Hippocampal formation (tissue), 2 donors: ENCODE measurements at places on chromosomes 6 and 20.

GRCh38 chr6:22807261-22807660 is 237.9 kb downstream of the HDGFL1 start:
- DNase-seq = no peak

DNA sequence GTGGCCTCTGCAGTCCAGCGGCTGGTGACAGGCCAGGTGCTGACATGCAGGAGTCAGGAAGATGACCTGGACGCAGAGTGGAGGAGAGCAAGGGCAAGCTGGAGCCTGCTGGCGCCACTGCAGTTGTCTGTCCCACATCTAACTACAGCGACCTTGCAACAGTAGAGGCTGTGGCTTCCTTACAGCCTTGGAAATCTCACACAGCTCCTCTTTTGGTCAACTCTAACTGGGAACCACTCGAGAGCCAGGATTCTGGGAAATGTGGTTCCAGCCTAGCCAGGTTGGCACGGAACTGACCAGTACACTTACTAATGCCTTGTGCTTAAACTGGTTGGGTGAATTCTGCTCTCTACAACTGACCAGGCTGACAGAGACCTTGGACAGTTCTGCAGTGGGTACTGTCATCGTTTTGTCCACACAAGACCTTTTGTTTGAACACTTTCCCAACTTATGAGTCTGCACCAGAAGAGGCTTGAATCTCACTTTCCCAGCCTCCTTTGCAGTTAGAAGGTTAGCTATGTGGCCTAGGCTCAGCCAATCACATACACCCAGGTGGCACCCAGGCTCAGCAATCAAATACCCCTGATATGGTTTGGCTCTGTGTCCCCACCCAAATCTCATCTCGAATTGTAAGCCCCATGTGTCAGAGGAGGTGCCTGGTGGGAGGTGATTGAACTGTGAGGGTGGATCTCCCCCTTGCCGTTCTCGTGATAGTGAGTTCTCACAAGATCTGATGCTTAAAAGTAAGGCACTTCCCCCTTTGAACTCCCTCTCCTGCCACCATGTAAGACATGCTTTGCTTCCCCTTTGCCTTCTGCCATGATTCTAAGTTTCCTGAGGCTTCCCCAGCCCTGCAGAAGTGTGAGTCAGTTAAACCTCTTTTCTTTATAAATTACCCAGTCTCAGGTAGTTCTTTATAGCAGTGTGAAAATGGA is 153.5 kb downstream of the ZMYND8 start:
- no peak for DNase-seq

DNA sequence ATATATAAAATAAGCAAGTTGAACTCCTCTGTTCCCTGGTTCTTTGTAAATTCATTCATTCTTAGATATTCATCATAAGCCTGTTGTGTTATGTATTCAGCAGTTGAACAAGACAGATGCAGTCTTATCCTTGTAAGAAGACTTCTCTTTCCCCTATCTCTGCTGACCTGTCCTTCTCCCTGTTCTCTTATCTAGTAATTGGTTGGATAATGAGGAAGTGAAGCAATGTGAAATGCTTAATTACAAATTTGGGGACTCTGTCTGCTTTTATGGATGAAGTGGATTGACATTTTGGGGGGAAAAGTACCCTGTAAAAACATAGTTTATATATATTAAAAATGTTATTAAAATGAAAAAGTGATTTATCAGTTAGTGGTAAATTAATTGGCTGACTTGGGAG is 37.0 kb downstream of the CDKAL1 start:
- no peak for DNase-seq

DNA sequence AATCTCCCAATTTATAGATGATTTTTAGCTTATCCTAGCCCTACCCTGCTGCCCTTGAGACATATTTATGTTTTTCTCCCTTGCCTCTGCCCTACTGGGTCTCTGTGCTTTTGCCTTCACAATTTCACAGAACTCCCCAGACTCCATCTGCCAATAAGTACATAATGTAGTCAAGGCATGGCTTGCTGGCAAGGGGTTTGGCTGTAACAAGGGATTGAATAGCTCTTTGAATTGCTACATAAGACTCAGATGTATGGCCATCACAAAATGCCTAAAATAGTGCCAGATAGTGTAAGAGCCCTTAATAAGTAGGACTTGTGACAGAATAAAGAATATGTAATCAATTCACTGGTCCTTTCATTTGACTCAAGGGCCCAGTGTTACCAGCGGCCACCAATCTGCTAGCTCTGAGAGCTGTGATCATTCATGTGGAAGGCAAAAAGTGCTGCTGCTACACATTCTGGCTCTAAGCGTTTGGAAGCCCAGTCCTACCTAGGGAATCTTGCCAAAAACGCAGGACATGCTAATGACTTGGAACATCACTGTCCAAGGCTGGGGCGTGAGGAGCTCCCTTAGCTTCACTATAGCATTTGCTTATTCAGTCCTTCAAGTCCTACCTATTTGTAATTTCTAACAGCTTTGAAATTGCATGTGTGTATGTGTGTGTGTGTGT is 20.5 kb downstream of the CLVS2 start:
- DNase-seq = peak; percentile 32

DNA sequence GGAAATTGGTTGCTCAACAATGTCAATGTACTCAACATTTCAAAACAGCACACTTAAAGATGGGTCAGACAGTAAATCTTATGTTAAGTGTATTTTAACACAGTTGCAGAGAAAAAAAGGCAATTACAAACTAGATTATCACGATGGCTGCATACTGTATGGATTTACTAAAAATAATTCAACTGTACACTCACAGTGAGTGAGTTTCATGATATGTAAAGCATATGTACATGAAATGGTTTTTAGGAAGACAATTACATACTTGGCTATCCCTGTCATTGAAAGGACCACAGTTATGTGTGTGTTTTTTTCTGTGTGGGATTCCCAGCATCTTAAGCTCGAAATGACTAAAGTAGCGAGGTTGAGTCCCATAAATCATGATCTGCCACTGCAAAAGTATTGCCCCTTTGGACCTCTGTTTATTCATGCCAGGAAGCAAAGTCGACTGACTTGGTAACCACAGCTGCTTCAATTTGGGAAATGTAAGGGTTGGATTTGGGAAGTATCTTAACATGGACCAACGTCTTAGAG is 5.5 kb upstream of the SALL4 start:
- DNase-seq = no peak

DNA sequence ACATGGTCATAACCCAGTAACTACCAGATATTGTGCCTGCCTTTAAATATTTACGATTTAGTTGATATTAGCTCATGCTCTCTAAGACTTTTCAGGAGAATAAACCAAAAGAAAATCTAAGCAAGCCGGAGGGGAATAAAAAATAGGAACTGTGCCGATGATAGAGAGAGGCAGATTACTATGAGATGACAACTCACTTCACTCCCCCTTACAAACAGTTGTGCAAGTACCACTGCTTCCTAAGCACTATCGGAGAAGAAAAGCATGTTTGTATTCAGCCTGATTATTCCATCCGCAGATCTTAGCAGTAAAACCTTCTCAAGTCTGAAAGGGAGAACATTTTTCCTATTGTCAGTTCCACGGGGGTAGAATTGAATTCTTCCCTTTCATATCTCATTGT is 294.4 kb downstream of the KCNQ5 start:
- DNase-seq = no peak

GRCh38 chr6:154169193-154169847 is 130.3 kb downstream of the OPRM1 start:
- no peak for DNase-seq

- no peak for DNase-seq
These were observed 141.1 kb downstream of the SYCP2 start for GRCh38 chr20:59792300-59792699.

DNA sequence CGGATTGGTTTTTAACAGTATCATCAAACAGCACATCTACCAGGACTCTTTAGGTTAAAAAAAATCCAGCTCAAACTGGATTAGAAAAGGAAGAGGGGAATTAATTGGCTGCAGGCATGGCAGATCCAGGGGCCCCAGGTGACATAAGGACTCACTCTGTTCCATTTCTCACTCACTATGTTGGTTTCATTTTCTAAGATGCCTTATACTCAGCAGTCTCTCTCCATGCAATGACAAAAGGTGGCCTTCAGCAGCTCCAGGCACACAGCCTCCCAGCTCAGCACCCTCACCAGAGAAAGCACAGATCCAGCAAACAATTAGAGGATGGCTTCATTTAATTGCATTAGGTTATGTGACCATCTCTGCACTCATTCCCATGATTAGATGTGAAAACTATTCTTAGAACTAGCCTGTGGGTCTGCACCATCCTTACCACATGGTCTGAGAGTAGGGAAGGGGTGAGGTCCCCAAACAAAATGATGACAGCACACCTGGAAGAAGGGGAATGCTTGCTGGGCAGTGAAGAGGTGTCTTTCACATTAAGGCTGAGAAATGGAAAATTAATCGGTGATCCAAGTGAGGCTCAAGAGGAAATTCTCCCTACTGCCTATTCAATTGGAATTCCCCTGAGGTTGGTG is 243.1 kb downstream of the CDH26 start:
- DNase-seq = no peak

DNA sequence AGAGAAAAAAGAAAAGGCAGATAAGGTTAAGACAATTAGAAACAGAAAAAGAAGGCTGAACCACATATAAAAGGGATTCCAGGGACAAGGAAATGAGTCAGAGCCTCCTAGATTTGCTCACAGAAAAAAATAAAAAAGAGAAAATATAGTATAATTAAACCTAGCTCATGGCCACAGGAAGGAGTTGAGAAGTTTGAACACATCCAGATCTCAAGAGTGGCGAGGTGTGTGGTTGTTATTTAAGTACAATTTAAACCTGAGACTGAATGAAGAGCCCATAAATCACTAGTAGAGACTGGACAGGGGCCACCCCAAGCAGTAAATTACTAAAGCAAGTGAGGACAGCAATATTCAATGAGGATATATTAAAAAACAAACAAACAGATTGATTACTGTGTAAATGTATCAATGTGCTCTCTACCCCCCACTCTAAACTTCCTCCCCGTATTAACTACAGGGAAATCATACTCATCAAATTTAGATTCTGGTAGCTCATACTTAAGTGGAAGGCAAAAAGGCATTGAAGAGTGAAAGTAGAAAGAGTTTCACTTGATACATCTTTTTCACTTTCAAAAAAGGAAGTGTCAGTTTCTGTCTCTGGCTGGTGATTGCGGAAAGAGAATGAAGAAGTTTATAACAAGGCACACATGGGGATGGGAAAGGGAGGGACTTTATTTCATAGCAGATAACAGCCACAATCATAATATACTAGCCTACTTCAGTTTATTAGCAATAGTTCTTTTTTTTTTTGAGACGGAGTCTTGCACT is 49.3 kb upstream of the SCAF8 start:
- DNase-seq = no peak

GRCh38 chr6:148325316-148326068 is 17.1 kb upstream of the SASH1 start:
- DNase-seq = no peak
